ENCODE measurements at places on chromosomes 2 and 18.

- no peak for DNase-seq
Observed at GRCh38 chr2:105765415-105766299, 20.9 kb downstream of the NCK2 start.

DNA sequence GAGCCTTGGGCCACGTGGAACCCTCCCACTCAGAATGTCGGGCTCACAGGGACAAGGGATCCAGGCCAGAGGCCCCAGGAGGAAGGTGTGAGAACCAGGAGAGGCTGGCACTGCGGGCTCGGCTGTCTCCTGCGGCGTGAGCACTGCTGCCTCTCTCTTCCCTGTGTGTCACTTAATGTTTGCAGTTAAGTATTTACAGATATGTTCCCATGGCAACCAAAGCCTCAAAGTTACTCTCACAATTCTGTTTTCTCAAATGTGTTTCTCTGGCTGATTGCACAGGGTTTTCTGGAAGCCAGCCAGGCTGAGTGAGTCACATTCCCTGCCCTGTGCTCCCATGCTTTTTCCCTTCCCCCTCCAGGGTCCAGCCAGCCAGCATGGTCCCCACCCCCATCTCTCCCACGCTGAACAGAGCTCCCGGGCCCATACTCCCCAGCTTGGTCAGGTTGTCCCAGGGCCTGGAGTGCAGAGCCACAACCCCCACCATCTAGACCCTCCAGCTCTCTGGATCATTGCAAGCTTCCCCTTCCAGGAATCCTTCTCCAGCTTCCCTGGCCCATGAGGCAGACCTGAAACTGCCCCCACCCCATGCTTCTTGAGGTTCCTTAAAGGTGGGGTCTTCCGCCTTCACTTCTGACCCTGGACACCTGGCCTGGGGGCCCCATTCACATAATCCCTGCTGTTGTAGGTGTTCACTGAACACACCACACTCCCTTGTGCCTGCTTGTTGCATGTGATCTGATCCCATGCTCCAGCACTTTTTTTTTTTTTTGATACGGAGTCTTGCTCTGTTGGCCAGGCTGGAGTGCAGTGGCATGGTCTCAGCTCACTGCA is 265.9 kb downstream of the CELF4 start:
- no peak for DNase-seq

DNA sequence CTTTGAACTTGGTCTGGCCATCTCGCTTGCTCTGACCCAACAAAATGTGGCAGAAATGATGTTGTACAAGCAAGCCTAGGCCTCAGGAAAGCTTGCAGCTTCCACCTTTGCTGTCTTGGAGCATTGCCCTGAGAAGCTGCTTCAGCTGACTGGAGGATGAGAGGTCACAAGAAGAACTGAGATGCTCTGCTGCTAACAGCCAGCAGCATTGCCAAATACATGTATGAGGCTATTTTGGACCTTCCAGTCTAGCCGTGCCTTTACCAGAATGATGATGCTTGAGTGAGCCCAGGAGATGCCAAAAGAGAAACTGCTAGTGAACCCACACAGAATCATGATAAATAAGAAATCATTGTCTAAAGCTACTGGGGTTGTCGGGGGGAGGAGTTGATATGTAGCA is 13.2 kb upstream of the ITGAV start:
- no peak for DNase-seq

DNA sequence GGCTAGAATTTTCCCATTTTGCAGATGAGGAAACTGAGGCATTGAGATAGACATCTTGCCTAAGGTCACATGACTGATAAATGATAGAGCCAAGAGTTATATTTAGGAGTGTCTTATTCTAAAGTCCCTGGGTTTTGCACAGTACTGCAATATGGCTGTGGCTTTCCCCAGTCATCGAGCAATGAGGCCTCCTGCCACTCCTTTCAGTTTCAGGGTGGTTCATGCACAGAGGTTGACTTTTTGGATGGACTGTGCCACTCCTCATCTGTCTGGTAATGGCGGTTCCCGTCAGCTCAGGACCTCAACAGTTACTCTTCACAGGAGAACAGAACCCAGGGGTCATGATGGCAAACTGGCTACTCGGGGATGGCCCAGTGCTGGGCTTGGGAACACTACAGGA is 131.1 kb downstream of the ACKR3 start:
- DNase-seq, result no peak

DNA sequence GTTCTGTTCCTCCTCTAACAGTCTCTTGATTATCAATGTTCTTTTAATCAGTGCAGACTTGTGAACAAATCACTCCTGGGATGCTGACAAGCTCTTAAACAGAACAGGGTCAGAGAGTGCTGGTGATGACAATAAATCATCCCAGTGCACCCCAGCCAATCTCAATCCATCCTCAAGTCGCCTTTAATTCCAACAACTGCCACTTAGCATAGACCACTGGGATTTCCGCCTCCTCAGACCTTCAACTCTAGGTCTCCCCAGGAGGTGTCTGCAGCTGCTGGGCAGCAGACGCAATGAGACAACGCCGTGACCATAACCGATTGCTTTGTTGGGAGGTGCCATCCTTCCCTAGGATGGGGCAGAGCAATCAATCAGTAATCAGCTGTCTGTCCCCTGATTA is 184.2 kb upstream of the ACAA2 start:
- no peak for DNase-seq

DNA sequence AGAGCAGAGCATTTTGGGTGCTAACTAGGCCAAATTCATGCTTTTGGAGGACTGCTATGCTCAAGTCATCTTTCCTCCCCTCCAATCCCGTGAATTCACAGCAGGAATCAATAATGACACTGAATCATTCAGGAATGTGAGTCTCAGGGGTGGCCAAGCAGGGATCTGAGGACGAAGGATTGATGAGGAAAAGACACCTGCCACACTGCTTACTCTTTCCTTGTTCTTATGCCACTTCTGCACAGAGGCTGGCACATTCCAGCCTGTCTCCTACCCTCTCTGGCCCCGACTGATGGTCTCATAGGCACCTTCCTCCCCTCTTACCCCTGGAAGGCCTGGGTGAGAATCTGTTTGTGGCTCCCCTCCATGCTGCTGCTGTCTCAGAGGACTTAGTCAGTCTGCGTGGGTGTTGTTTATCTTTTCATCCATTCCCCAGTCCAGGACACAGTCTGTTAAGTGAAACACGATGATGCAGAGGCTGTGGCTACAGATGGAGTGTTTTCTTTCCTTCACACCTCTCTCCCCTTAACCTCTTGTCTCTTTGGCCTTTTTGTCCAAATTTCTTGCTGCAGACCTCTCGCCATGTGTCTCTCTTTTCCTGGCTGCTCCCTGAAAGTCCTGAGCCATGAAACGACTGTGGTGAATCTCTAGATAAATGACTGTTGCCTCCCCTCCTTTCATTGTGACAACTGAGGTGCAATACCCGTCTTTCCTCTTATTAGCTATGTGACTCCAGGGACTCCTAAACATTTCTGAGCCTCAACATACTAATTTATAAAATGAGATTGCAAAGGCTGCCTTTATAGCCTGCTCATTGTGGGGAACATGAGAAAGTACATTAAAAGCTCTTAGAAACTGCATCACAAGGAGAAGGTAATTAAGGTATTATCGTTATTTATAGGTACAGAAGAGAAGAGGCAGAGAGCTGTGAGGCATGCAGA is 86.9 kb downstream of the RDH14 start:
- no peak for DNase-seq

DNA sequence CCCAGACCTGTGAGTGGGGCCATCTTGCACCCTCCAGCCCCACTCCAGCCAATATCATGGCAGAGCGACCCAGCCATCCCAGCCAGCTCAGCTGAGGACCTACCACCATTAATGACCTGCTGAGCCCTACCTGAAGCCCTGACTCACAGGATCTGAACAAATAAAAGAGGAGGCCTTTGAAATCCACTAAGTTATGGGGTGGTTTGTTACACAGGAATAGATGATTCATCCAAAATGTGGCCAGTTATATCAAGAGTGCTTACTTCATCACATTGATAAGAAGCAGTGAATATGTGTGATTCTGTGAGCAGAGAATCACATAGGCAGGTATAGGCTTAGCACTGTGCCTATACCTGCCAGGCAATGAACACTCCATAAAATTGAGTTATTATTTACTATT is 34.7 kb upstream of the FAM124B start:
- no peak for DNase-seq

DNA sequence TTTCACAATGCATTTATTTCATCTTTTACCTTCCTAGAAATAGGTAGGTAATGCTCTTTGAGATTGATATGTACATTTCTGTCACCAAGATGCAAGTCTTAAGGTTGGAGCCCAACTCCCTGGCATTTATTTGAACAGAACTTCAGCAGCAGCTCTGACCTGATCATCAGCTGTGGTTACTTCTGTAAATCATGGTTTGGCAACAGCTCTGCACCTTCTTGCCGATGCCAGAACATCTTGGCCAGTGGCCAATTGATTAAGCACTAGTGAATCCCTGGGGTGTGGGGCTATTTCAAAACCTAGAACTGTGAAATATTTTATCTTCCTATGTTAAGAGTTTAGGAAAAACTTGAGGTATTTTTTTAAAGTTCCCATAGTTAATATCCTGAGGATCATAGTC is 124.8 kb upstream of the NYAP2 start:
- no peak for DNase-seq

GRCh38 chr2:23231865-23232264 is 153.1 kb upstream of the KLHL29 start:
- DNase-seq, result no peak

GRCh38 chr2:9699139-9700108 is 68.6 kb upstream of the YWHAQ start:
- DNase-seq, result no peak

GRCh38 chr2:216015722-216016464 is 2.5 kb upstream of the MREG start:
- DNase-seq, result no peak

DNA sequence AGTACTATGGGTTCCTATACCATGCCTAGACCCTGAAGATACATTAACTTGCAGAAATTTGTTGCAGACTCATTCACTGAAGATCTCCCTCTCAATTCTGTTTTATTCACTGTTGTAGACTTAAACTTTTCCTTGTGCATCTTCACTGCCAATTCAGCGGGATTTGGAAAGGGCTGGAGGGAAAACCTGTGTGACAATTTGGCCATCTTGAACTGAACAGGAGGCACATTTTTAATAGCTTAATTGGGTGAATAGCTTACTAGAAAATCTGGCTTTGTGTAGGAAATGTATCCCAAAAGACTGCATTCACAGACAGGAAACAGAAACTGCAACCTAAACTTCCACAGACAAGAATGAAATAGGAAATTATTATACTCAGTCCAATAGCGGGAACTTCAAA is 512.3 kb downstream of the XIRP2 start:
- no peak for DNase-seq

GRCh38 chr2:70029814-70030409 is 57.4 kb upstream of the PCBP1 start:
- DNase-seq, result no peak

- no peak for DNase-seq
Observed at GRCh38 chr2:99861376-99861760, 281.0 kb downstream of the AFF3 start.

GRCh38 chr2:133026536-133027177 is 356.7 kb upstream of the LYPD1 start:
- no peak for DNase-seq

DNA sequence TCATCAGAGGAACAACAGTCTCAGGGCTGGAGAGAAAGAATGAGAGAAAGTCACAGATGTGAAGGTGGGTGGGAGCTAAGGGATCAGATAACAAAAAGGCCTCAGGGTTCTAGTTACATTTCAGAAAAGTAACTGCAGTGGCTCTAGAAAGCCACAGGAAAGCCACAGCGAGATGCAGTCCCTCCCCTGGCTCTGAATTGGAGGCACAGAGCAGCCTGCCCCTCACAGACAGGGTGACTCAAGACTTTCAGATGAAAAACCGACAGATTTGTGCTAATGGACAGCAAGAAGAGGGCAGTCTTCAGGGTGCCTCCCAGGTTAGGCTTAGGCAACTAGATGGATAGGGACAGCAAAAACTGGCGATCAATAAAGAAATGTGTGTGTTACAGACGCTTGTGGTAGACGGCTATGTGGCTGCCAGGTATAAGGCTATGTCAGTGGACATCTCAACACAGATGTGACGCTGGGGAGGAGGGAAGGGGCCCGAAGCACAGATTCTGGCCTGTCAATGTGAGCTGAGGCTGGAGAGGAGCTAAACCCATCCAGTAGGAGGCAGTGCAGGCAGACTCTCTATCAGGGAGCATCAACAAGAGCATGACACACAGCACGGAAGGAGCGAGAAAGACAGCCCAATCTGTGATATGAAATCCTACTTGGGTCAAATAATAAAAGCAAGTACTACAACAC is 26.2 kb downstream of the UNC50 start:
- DNase-seq, result no peak

- no peak for DNase-seq
Observed at GRCh38 chr2:98869272-98869641, 66.8 kb downstream of the CRACDL start.

- no peak for DNase-seq
Observed at GRCh38 chr18:12034241-12035100, 53.2 kb downstream of the IMPA2 start.

GRCh38 chr2:42054714-42055430 is 7.1 kb downstream of the PKDCC start:
- DNase-seq, result no peak

DNA sequence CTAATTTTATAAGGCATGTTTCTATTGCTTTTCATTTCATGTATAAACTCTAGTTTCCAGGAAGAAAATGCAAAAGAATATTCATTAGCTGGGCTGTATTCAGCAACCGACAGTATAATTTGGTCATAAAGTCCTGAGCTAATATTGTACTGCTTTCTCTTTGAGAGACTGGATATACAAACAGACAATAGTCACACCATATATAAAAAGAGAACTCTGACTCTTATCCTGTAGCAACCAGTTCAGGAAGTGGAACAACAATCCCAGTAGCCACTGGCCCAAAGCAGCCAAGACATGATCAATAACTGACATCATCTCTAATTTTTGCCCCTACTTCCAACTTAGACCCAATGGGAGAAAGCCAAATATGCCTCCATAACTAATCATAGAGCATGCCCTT is 160.8 kb downstream of the FSIP2 start:
- no peak for DNase-seq

DNA sequence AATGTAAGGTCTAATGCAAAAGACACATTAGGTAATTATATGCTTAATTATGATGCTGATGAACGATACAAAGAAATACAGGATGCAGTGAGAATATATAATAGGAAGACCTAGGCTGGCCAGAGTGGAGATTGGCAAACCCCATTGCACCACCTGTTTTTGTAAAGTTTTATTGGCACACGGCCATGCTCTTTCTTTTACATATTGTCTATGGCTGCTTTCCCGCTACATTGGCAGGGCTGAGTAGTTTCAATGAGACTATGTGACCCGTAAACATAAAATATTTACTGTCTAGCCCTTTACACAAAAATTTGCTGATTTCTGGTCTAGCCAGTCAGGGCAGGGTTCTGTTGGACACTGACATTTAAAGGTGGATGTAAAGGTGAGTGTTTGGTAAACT is 5.4 kb downstream of the SEC11C start:
- no peak for DNase-seq

DNA sequence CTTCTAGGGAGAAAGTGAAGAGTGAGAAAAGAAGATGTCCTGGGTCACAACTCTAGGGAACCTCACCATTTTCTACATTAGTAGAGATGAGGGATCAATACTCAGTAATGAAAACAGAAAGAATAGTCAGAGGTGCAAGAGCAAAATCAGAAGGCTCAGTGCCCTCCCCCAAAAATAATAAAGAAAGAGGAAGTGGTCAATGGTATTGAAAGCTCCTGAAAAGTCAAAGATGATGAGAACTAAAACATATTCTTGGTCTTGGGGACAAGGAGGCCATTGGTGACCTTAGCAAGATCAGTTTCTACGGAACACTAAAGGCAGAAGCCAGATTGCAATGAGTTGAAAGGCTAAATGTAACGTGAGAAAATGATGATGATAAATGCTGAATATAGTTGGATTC is 24.5 kb upstream of the MYO1B start:
- no peak for DNase-seq
